Fibroblast of skin of back (primary cell): ENCODE measurements at places on chromosomes 2 and 18.

- peak; percentile 33 for DNase-seq
Observed at GRCh38 chr18:72458271-72458670, 85.9 kb downstream of the CBLN2 start.

DNA sequence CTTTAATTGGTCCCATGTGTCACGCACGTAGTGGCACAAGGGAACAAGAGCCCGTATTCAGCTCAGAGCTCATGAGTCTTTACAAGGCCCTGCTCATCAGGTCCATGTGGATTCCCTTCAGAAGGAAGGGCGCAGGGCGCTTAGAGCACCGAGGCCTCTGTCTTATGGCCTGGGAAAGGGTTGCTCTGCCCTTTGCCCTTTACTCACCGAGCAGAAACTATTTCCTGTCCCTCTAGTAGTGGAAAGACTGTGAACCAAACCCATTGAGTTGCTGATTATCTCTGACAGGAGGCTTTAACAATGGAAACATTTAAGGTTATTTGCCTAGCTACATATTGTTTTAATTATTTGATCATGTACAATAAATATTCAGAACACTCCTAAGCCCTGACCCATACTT, 102.0 kb upstream of the ACAA2 start:
- no peak for DNase-seq

GRCh38 chr2:57160976-57161375, 885.6 kb upstream of the VRK2 start:
- peak; percentile 1 for DNase-seq

DNA sequence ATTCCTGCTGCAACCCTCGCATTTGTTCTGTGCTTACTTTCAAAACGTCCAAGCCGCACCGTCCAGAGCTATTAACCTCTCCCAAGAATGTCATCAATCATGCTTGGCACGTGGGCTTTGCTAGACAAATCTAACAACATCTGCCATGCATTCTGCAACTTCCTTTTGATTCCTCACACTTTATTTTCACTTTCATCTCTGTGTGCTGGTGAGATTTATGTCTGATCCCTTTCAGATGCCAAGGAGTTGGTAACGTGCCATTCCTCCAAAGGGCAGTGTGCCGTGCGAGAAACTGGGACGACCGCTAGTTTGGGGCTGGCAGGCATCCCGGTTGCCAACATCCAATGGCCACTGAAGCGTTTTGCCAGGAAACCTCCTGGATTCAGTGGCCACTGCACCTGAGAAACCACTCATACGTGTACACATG, 230.0 kb upstream of the PARD3B start:
- peak; percentile 5 for DNase-seq

DNA sequence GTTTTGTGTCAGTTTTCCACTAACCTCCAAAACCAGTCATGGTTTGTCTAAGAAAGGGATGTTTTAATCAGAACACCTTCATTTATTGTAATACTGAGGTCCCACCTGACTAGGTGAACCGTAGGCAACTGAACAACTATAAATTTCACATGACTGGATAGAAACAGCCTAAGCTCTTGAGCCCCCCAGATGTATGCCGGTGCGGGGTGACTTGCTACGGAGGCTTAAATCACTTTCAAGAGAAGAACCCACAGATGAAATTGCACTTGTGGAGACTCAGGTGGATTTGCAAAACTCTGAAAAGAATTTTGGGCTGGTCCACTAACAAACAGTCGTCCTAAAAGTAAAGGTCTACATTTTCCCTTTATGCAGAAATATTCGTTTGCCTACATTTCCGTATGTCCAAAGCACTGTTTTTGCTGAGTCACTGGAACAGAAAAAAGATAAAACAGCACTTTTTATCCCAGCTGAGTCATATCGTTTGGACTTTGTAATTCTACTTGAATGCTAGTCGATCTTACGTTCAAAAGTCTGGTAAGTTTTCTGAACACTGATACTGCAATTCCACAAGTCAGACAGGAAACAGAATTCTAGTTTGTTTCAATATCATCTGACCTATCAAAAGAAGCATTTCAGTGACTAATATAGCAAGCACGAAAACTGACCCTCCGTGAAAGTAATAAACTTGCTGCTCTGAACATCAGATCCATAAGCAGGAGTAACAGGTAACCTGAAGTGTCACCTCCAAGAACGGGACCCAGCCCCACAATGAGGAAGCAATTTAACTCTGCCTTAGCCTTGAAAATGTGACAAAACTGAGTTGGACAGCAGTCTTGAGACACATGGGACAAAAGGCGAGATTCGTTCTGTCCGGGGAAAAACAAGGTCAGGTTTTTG, 18.1 kb downstream of the ZNF516 start:
- peak; percentile 82 for DNase-seq

DNA sequence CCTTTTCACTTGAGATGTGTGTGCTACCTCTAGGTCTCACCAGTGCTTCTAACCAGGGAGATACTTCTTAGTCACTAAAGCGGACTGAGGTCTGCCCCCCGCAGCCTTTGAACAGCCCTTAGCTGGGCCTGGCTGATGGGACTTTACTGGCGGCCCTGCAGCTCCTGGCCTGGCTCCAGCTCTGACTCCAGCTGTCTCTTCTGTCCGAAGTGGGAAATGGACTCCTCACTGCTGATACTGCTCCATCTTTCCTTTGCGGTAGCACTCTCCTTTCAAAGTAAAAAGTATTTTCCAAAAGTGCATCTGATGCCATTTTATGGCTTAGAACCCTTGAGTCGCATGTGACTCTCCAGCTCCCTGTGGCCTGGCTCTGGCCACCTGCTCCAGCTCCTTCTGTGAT, 64.5 kb downstream of the ATP9B start:
- no peak for DNase-seq

- peak; percentile 49 for DNase-seq
Observed at GRCh38 chr18:58350526-58350925, 278.4 kb downstream of the ALPK2 start.

GRCh38 chr2:199543606-199544172, 86.0 kb upstream of the SATB2 start:
- no peak for DNase-seq

DNA sequence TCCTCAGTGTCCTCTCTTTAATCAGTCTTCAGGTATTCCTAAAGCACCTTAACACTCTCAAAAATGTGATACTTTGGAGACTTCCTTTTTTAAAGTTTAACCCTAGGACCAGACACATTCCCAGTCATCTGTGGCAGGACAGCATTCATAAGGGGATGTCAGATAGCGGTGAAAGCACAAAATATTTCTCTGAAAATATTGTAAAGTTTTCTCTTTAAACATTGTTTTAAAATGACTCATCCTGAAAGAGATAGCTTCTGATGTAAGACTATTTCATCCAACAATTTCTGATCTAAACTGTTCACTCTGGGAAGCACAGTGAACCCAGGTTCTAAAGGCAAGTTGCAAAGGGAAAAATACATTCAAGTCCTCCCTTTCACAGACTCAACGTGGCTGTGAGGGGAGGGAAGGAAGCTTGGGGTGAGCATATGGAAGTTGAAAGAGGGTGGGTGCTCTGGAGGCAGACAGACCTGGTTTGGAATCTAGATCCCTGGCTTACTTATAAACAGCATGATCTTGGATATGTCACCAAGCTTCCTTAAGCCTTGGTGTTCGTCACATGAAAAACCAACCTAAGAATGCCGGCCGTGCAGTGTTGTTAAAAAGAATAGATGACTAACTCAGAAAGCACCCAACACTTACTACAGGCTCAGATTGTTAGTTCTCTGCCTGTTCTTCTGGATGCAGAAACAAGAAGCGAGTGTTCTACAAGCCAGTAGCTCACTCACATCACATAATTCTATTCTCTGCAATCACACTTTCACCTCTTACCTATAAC, 12.1 kb downstream of the GALNT14 start:
- DNase-seq: peak; percentile 75

DNA sequence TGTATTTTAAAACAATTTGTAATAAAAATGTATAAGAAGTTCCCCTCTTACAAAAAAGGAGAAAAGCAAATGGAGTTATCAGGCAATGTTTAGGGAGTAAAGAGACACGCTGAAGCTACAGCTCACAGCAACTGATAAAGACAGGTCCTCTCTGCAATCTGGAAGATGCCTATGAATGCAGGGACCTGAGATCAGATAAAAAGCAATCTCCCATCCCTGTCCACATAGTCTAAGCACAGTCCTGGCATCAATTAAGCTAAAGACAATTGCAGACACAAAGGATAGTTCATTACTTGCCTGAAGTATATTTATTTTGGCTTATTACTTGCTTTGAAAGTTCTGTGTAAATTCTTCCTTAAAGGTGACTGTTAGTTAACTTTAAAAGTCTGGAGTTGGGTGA, 5.0 kb downstream of the EIF2AK3 start:
- no peak for DNase-seq

DNA sequence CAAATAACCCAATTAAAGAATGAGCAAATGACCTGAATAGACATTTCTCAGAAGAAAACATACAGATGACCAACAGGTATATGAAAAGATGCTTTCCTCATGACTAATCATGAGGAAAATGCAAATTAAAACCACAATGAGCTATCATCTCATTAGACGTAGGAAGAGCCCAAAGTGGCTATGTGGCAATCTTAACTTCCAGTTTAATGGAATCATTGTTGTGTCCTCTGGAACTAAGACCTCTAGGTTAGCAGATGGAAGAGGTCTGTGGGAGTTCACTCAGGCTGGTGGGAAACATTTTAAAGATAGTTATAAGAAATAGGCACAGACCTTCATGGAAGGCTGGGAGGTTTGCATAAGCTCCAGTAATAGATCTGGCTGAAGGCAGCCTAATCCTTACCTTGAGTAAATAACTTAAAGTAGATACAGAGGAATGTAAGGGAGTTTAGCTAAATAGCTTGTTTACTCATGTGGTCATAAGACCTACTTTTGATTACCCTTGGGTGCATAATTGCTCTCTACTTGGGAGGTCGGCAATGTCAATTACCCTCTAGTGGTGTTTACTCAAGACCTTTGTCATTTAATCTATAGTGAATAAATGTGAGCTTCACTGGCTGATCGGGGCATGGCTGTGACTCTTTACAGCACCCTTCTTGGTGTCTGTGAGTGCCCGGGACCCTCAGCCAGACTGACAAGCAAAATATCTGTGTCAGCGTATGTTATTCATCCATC, 119.0 kb downstream of the GULP1 start:
- no peak for DNase-seq

DNA sequence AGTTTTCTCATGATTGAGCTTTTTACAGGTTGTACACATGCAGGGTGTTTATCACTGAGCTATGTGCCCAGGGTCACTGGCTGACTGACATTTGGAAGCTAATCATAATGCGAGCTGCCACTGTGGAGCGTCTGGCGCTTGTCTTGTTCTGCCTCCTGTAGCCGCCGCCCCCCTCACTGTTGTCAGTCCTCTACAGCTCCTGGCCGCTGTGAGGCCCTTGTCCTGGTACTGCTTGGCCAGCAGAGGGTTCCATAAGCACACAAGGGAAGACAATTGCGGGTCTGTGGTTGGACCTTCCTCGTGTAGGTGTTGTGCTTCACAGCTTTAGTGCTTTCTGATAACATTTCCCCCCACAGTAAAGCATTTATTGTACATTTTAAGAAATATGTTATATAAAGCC, 105.6 kb upstream of the LDLRAD4 start:
- DNase-seq: peak; percentile 50

- no peak for DNase-seq
Observed at GRCh38 chr18:44423814-44424644, 256.7 kb upstream of the SETBP1 start.

DNA sequence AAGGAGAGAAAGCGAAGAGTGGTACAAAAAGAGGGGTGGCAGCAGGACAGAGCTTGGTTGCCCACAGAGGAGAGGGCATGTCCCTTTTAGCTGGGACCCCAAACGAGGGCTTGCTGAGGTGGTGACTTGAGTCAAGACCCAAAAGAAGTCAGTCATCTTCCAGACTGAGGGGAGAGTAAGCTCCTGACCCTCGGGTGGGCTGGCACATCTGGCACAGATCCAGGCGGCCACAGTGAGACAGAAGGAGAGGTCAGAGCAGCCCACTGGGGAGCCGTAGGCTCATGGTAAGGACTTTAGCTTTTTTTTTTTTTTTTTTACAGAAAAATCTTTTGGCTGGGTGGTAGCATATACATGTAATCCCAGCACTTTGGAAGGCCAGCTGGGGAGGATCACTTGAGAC, 77.9 kb upstream of the ST6GAL2 start:
- DNase-seq: no peak

DNA sequence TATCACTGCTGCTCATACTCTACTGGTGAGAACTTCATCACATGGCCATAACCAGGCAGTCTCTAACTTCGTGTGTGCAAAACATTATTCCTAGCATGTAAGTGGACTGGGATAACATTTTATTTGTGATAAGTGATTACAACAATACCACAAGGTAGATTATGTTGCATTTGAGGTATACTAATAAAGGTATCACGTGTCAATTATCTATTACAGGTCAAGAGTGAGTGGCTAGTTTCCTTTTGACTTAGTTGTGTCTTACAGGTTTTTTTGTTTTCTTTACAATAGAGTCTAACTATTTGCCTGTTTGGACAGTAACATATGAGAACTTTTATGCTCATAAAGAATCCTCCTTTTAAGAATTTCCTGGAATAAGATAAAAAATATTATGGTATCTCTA, 67.2 kb upstream of the DSC1 start:
- no peak for DNase-seq

- DNase-seq: no peak
Observed at GRCh38 chr2:54685263-54685775, 38.1 kb upstream of the EML6 start.

- no peak for DNase-seq
Observed at GRCh38 chr2:109434351-109434750, 179.4 kb downstream of the SEPTIN10 start.

- DNase-seq: no peak
Observed at GRCh38 chr2:215749092-215749957, 264.0 kb downstream of the MREG start.

DNA sequence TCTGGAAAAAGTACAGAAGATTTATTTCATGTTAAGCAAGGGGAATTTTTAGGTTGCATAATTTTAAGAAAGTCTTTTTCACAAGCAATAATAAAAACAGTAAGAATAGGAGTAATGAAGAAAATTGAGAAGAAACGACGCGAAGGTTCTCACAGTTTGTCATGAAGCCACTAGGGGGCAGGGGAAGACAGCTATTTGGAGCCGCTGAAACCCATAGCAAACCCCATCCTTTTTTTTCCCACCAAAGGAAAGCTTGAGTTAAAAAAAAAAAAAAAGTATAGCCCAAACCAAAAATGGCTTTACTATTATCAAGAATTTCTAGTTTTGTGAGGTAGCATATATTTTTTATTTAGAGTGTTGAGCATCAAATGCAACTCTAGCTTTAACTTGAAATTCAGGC, 300.9 kb downstream of the PHLPP1 start:
- DNase-seq: peak; percentile 60

GRCh38 chr2:8797682-8798081, 39.7 kb downstream of the KIDINS220 start:
- DNase-seq: peak; percentile 69
